Activated T-helper 1 cell treated with anti-CD3 and anti-CD28 coated beads, Interleukin-2, amount 50 U/mL, for 16 hours (primary cell): ENCODE measurements at places on chromosomes 4 and X.

DNA sequence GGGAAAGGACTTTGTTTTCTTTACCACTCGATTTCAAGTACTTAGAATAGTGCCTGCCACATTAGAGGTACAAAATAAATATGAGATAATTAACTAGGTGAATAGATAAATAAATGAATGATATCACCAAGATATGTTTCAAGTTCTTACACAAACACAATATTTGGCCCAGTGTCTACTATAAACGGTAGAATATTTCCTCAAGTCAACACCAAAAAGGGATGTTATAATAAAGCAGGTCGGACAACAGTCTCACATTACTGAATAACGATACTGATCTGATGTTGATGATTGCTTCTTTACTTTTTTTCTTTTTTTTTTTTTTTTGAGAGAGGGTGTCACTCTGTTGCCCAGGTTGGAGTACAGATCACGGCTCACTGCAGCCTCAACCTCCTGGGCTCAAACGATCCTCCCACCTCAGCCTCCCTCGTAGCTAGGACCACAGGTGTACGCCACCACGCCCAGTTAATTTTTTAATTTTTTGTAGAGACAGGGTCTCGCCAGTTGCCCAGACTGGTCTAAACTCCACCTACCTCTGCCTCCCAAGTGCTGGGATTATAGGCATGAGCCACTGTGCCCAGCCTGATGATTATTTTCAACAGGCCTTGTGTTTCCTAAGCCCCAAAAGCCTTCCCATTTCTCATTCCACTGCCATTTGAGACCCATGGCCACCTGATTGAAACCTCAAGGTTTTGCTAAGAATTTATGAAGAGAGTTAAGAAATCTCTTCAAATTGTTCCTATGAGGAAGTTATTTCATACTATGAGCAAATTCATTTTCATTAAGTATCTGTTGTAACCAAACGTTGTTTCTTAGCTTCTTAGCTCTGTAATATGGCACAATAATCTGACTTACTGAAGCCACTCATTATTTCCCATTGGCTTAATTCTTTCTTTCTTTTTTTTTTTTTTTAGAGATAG lies 2.3 kb downstream of the MANBA start:
- no peak for DNase-seq

DNA sequence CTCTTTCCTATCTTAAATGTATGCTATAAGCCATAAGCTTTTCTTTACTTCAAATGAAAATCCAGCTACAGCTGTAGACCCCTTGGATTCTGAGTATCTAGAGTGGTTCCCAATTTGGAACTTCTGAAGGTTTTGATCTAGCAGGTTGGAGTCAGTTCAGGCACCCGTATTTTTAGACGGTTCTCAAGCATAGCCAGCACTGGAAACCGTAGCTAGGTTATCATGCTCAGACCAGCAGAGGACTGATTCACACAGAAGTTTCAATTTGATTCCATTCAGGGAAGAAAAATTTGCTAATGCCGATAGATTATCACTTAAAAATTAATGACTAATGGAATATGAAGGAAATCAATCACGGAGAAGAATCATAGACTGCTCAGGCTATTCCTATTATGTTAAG lies 11.2 kb downstream of the PPAT start:
- DNase-seq: no peak

- DNase-seq: no peak
Measured at GRCh38 chr4:22485737-22486136, 30.1 kb downstream of the ADGRA3 start.

DNA sequence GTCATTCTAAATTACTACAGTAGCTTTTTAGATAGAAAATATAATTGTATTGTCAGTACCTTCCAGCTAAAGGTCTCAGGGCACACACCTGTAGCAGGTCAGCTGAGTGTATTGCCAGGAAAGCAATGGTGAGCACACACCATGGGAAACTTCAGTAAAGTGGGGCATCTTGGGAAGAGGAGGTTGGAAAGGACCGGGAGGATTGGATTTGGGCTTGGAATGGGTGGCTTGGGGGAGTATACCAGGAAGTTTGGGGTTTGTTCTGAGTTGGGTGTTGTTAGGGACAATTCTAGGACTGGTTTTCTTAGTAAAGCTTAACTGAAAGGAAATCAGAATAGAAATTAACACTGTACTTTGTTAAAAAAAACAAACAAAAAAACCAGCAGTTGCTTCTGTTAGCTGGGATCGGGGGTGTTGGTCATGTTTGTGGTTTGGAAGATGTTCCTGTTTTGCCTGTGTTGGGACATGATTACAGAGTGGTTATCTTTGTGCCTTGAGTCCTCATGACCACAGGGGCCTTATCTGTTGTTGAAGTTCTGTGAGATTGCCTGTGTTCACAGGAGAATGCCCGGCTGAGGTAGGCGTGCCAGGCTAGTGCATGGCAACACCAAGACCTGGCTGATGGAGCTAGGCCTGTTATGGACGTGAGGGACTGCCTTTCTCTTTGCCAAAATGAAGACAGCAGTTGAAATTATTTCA lies 35.1 kb downstream of the PRIMPOL start:
- no peak for DNase-seq

GRCh38 chr4:1770791-1771231 lies 22.3 kb upstream of the FGFR3 start:
- no peak for DNase-seq

- DNase-seq: no peak
Measured at GRCh38 chr4:153325558-153325957, 18.9 kb upstream of the MND1 start.

GRCh38 chrX:13028871-13029636 lies 15.4 kb downstream of the FAM9C start:
- DNase-seq: no peak

GRCh38 chrX:72009731-72010130 lies 99.1 kb downstream of the NHSL2 start:
- no peak for DNase-seq

GRCh38 chrX:1159548-1159947 lies 52.9 kb downstream of the CRLF2 start:
- DNase-seq: no peak

DNA sequence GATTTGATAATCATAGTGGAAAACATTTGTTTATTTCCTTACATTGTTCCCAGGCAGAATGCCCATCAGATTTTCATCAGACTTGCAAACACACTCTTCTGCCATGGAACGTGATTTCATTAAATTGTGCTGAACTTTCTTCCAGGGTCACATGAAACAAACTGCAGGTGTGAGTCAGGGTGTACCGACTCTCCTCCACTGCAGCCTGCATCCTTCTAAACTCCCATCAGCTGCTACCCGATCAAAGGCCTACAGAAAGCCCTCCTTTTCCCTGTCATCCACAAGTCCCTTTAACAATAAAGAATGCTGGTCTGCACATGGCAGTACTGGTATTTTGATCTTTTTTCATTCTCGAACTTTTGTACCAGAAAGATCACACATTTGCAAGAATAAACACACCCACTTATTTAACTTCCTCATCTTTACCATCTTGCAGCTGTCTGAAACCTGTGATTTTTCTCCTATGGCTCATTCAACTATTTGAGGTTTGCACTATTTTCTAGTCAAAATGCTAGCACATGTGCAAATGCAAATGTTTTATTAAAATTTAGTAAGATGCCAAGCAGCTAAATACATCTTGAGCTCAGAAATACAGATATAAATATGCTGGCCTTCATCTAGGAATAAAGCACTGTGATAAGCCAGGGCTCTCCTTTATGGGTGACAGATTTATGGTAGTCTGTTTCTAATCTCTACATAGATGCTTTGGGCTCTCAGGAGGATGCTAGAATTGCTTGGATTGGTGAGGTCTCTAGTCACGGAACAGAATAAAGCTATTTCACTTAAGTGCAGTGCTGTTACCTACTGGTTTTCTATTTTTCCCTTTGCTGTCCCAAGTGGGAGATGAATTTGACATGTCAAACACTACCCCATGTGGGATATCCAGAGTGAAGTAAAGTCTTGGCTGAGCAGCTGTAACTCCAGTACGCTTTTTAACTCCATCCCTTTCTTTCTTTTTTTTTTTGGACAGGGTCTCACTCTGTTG lies 25.8 kb upstream of the ARHGAP24 start:
- no peak for DNase-seq

DNA sequence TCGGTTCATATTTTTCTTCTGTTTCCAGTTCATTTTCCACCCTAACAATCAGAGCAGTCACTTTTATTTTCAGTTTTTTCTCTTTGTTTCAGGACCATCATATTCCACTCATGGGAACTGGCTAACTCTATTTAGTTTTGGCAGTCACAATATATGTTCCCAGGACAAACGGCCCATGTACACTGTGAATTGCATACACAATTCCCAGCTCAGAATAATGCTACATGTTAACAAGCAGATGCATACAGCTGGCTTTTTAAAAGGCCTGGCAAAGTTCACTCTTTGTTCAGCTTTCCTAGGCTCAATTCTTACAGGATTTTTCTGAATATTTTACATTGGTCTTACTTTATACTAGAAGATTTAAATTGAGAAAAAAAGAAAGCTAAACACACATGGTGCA lies 224.9 kb downstream of the ANKRD50 start:
- DNase-seq: no peak

DNA sequence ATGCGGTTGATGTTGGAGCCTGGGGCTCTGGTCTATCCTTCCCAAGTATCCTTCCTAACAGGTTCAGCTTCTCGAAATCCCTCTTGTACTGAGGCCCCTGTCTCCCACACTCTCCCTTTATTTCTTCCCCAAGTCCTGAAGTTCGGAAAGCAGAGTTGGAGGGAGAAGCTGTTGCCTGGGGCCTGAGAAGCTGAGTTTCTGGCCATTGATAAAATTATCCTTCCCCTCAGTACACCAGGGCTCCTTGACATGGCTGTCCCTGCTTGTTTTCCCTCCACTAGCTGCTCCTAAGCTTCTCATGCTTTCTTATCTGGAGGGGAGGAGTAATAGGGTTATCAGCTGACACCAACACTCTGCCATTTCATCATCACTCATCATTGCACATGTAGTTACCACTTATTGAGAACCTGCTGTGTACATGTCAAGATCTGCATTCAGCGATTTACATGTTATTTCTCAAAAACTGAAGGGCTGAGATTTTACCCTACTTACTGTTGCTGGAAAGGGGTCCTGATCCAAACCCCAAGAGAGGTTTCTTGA lies 58.0 kb downstream of the FUNDC1 start:
- DNase-seq: no peak

GRCh38 chr4:85486425-85487086 lies 11.6 kb downstream of the ARHGAP24 start:
- DNase-seq: no peak

DNA sequence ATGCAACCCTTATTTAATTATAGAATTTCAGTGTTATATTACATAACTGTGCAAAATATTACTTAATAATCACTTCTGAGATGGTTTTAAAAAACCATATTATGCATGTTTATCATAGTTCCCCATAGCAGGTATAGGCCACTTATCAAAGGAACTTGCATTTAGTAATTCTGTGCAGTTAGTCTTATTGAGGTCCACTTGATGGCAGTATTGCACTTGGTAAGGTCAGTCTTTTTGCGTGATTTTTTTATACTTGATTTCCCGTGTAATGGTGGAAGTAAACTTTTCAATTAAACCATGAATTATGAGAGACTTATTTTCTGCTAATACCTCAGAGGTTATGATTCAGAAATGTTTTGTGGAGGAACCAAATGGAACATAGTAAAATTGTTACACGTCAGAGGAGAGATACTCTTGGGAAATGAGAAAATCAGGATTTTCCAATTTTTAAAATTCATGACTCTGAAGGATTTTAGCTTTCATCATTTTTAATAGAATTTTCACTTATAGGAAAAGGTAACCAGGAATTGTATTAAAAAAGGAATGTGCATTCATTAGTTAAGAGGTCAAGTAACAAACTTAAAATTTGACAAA lies 230.0 kb downstream of the CCSER1 start:
- DNase-seq: no peak

- no peak for DNase-seq
Measured at GRCh38 chr4:183903021-183903760, 1.9 kb upstream of the STOX2 start.

GRCh38 chrX:78024349-78025059 lies 55.1 kb upstream of the PGAM4 start:
- DNase-seq: no peak

DNA sequence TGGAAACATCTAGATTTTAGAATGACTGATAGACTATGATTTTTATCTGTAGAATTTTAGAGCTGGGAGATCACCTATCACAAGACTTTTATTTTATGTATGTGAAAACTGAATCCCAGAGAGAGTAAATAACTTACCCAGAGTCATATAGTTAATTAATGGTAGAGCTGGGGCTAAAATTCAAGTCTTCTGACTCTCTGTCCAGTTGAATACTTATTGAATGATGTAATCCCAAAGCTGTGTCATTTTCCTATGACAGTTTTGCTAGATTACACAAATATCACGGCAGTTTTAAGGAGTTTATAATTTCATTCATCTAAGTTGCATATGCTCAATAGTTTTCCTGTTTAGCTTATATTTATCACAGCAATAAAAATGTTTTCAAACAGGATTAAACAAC lies 6.7 kb downstream of the NRK start:
- no peak for DNase-seq

DNA sequence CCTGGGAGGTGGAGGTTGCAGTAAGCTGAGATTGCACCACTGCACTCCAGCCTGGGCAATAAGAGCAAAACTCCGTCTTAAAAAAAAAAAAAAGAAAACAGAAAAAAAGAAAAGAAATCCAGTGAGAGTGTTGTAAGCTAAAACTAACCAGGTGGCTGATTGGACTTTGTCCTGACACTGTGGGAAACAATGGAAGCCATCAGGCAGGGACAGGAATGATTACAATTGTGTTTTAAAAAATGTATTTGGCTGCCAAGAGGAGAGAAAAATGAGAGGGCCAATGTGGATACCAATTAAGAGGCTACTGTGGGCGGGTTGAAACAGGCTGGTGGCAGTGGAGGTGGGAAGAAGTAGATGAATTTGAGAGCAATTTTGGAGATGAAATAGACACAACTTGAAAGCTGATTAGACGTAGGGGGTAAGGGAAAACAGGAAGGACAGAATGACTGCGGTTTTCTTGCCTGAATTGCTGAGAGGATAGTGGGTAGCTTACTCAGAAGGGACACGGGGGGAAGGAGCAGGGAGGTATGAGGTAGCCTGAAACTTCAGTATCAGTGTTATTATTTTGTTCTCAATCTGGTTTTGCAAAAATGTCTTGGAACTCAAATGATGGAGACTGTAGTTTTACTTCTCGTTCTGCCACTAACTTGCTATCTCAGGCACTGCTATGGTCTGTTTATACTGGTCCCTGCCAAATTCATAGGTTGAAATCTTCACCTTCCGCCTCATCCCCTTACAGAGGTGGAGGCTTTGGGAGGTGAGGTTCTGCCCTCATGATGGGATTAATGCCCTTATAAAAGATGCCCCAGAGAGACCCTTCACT lies 45.6 kb upstream of the CHRNA9 start:
- no peak for DNase-seq

DNA sequence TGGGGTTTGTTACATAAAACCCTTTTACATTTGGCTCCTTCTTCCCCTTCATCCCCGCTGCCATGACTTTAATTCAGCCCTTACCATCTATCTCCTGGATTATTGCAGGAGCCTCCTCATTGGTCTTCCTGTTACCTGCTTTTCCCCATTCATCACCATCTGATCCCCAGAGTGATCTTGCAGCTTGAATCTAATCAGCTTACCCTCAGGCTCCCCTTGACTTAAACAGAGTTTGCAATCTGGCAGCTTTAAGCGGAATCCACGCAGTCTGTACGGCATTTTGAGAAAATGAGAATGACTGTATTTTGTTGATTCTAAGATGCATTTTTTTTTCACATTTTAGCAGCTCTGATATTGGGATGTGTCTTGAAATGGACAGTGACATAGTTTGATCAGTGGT lies 14.9 kb upstream of the PPEF1 start:
- no peak for DNase-seq

GRCh38 chr4:137125011-137125410 lies 407.3 kb downstream of the PCDH18 start:
- DNase-seq: no peak

- no peak for DNase-seq
Measured at GRCh38 chr4:134807231-134807745, 605.7 kb upstream of the PABPC4L start.
